ENCODE measurements at places on chromosomes 3 and 15.

DNA sequence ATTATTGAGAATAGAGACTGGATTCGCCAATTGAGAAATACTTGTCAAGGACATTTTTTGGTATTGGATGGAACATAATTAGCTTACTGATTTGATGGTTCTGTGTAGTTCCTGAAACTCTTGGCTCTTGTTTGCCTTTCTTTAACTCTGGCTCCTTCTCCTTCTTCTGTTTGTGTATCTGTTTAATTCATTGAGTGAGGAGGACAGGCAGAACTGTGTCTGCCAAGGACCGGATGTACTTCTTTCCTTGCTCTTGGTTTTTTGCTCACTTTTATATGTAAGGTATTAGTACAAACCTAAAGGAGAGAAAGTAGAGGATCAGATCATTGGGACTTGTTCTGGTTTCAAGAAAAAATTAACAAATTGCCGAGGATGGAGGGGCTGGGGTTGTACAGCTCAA is 48.9 kb downstream of the TCF12 start:
- no peak overlapping the region for H3K4me3 ChIP-seq
- peaks cover 33% of the 10 kb centered on the region for H3K4me1 ChIP-seq
- H3K27me3 ChIP-seq: no peaks in the 10 kb centered on the region
- peaks cover 3% of the 10 kb centered on the region for H3K36me3 ChIP-seq
- H3K27ac ChIP-seq: no peak overlapping the region
- no peak for DNase-seq

- no peak overlapping the region for H3K4me3 ChIP-seq
Measured at GRCh38 chr15:38130205-38130567, 122.5 kb upstream of the SPRED1 start.

GRCh38 chr3:52122491-52122890 is 31.7 kb downstream of the POC1A start:
- H3K27ac ChIP-seq: no peak overlapping the region
- H3K36me3 ChIP-seq: peaks cover 46% of the 10 kb centered on the region
- DNase-seq: no peak
- no peaks in the 10 kb centered on the region for H3K27me3 ChIP-seq

DNA sequence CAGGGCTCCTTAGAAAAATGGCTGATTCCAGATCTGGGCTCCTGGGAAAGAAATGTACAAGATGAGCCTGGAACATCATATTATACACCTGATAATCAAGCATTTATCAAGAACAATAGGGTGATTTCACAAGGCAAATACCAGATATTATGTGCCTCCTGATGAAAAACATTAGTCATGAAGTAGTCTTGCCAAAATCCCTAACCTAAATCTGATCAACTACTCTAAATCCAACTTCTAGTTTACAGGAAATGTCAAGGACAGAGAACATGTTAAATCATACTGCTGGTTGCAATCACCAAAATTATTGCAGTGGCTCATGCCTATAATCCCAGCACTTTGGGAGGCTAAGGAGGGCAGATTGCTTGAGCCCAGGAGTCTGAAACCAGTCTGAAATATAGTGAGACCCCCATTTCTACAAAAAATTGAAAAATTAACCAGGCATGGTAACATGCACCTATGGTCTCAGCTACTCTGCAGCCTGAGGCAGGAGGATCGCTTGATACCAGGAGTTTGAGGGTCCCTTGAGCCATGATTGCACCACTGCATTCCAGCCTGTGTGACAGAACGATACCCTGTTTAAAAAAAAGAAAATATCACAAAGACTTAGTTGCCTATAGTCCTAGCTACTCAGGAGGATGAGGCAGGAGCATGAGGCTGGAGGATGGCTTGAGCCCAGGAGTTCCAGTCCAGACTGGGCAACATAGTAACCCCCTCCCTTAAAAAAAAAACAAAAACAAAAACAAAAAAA is 34.9 kb upstream of the ATP13A3 start:
- H3K4me1 ChIP-seq: no peaks in the 10 kb centered on the region
- no peaks in the 10 kb centered on the region for H3K36me3 ChIP-seq
- DNase-seq: no peak
- H3K4me3 ChIP-seq: no peak overlapping the region
- no peaks in the 10 kb centered on the region for H3K27me3 ChIP-seq

- no peaks in the 10 kb centered on the region for H3K27me3 ChIP-seq
- no peaks in the 10 kb centered on the region for H3K4me1 ChIP-seq
- peaks cover 57% of the 10 kb centered on the region for H3K36me3 ChIP-seq
- H3K4me3 ChIP-seq: no peak overlapping the region
- no peak overlapping the region for H3K27ac ChIP-seq
Measured at GRCh38 chr3:39413691-39414420, 7.3 kb downstream of the RPSA start.

GRCh38 chr3:36653095-36653494 is 111.3 kb downstream of the DCLK3 start:
- no peaks in the 10 kb centered on the region for H3K36me3 ChIP-seq
- H3K4me3 ChIP-seq: no peak overlapping the region
- no peaks in the 10 kb centered on the region for H3K27me3 ChIP-seq
- no peak overlapping the region for H3K27ac ChIP-seq
- no peak for DNase-seq
- no peaks in the 10 kb centered on the region for H3K4me1 ChIP-seq

DNA sequence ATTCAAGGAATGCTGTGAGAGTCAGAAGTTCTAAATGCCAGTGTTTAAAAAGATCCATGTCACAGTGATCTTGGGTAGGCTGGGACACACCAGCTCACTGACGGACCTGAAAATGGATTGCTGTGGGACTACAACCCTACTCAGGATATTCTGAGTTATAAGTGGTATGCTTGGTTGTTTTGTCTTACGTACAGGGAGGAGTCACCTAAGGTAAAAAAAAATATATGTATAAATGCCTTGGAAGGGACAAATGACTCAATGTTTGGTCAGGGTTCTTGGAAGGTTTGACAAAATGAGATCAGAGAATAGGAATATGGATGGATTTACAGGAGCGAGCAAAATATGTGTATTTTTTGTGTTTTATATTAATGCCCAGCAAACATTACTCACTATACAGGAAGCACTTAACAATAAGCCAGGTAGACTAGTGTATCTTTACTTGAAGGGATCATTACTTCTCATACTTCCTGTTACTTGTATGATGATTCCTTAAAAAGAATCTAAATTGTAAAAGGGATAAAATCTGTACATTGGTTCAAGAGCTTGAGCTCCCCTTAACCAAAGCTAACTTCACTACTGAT is 767.3 kb downstream of the GBE1 start:
- no peaks in the 10 kb centered on the region for H3K27me3 ChIP-seq
- H3K4me1 ChIP-seq: no peaks in the 10 kb centered on the region
- no peak for DNase-seq
- H3K27ac ChIP-seq: no peak overlapping the region
- no peaks in the 10 kb centered on the region for H3K36me3 ChIP-seq
- H3K4me3 ChIP-seq: no peak overlapping the region

DNA sequence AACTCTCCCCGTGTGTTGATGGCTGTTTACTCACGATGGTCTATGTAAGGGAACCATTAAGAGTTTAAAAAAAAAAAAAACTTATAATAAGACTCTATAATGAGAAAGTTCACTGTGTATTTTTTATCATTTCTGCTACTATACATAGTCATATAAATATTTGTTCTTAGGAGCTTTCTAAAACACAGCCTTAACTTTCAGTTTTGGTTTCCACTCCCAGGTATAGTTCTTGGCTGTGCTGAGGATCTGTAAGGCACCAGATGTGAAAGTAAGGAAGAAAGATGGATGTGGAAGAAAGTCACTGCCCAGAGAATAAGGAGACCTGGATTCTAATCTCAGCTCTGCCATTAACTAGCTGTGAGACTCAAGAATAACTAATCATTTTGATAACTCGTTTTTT is 101.9 kb upstream of the THBS1 start:
- no peak overlapping the region for H3K27ac ChIP-seq
- H3K27me3 ChIP-seq: no peaks in the 10 kb centered on the region
- DNase-seq: no peak
- no peaks in the 10 kb centered on the region for H3K4me1 ChIP-seq
- no peak overlapping the region for H3K4me3 ChIP-seq
- H3K36me3 ChIP-seq: no peaks in the 10 kb centered on the region

DNA sequence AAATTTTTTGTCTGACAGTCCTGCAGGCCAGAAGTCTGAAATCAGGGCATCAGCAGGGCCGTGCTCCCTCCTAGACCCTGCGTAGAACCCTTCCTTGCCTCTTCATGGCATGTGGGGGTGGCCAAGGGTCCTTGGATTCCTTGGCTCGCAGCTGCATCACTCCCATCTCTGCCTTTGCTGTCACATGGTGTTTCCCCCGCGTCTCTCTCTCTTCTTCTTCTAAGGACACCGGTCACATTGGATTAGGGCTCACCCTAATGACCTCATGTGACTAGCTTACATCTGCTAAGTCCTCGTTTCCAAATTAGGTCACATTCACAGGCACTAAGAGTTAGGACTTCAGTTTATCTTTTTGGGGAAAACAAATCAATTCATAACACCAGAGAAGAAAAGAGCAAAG is 12.0 kb downstream of the SLCO3A1 start:
- no peaks in the 10 kb centered on the region for H3K36me3 ChIP-seq
- H3K4me1 ChIP-seq: peaks cover 49% of the 10 kb centered on the region
- DNase-seq: no peak
- no peak overlapping the region for H3K4me3 ChIP-seq
- H3K27ac ChIP-seq: no peak overlapping the region
- H3K27me3 ChIP-seq: no peaks in the 10 kb centered on the region

DNA sequence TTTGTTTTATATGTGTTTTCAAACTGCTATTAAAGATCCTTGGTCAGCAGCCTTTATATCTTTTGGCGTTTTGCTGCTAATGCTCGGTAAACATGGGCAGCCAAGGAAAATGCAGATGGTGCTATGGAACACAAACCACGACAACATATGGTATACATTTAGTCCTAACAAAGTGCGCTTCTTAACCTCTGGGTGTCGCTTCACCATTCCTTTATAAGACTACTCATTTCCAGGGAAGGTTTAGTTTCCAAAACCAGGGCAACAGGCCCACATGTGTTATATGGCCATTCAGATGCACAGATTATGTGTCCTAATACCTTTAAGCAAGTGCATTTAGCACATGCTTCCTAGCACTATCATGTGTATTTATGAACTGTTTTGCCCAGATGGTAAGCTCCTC is 14.7 kb downstream of the SHOX2 start:
- peaks cover 34% of the 10 kb centered on the region for H3K27me3 ChIP-seq
- H3K36me3 ChIP-seq: no peaks in the 10 kb centered on the region
- DNase-seq: no peak
- no peak overlapping the region for H3K27ac ChIP-seq
